ENCODE measurements at places on chromosomes 1 and 21.

DNA sequence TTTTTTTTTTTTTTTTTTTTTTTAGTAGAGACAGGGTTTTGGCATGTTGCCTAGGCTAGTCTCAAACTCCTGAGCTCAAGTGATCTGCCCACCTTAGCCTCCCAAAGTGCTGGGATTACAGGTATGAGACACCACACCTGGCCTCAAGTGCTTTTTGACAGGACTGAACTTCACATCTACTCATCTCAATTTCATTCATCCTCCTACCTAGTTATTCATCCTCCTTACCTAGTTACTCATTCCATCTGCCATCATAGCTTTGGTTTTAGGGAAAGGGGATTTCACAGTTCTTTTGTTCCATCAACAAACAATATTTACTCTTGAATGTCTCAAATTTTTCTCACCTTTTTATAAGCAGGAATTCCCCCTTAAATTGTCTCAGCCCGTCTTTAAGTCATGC, 38.6 kb upstream of the RALGPS2 start:
- no peak for DNase-seq

DNA sequence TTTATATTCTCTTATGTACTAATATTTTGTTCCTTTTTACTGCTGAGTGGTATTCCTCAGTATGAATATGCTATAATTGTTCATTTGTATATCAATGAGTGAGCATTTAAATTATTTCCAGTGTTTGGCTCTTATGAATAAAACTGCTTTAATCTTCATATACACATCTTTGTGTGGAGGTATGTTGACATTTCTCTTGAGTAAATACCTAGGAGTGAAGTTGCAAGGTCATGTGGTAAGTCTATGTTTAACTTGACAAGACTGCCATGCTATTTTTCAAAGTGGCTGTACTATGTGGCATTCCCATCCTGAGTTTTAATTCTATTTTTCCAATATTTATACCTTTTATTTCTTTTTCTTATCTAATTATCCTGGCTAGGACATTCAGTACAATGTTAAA, 124.2 kb downstream of the ADSS2 start:
- no peak for DNase-seq

DNA sequence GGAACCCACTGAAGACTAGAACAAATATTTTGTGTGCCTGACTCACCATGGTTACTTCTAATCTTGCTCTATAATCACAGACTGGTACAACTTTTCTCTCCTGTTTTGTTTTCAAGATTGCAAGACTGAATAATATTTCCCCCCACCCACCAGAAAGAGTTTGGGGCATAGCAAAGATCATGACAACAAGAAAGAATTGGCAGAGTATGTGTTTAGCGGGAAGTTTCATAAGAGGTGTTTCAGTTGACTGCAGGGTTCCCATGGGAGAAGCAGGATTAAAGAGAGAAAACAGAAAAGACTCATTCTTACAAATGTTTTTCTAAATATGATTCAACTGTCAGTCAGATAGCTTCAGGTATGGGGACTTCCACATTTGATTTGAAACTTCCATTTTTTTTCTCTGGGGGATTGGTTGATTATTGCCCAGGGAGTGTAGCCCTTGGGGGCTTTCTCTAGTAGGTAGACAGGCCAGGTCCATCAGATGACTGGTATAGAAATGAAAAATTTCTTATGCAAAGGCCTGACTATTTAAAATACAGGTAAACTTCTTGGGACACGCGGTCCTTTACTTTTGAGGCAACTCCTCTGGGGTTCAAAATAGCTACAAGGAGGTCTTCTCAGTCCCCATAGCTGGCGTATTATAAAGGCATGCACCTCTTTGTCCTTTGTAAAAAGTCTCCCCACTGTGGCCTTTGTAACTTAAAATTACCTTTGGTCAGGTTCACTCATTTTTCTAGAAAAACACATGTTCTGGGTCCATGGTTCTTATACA, 13.9 kb downstream of the OR14I1 start:
- DNase-seq = no peak

- no peak for DNase-seq
These were observed 241.1 kb downstream of the PDE4B start for GRCh38 chr1:66033781-66034180.

GRCh38 chr1:16147156-16147926, 8.5 kb downstream of the EPHA2 start:
- no peak for DNase-seq

DNA sequence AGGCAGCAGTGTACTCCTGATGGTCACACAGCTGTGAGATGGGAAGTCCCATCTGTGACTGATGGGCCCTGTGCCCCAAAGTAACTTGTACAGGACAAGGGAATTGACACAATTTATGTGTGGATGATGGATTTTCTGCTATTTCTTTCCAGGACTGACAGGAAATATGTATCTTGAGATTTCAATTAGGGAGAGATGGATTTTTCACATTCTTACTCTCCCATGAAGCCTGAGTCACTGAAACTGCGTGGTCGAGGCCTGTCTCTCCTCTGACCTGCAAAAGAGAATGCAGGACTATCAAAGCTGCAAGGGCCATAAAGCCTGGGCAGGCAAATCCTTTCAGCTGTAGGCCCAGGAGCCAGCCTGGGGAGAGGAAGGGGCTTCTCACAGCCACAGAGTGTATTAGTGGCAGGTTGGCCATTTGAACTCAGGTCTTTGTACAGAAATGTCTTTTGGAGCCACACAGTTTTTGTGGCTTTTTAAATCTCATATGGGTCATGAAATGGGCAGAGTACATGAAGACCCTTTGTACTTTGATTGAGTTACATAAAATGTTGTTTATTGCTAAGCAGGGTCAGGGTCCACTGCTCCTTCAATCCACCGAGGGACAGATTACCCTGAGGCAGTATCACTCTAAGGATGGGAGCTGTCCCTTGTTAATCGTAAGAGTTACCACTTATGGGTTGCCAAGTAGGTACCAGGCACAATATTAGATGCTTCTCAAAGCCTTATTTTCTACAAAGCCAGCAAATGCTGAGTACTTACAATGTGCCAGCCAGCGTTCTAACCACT, 14.8 kb downstream of the ALX3 start:
- DNase-seq = no peak

GRCh38 chr1:197620714-197621163, 154.5 kb downstream of the DENND1B start:
- no peak for DNase-seq

GRCh38 chr1:186915555-186915954, 86.8 kb downstream of the PLA2G4A start:
- DNase-seq = no peak

- DNase-seq = peak; percentile 68
These were observed 29.4 kb downstream of the ALG14 start for GRCh38 chr1:95043141-95043980.

- no peak for DNase-seq
These were observed 12.3 kb downstream of the CHIT1 start for GRCh38 chr1:203217139-203217655.

- no peak for DNase-seq
These were observed 3.9 kb downstream of the CLDN19 start for GRCh38 chr1:42736152-42736551.

- DNase-seq = no peak
These were observed 278.0 kb downstream of the HLX start for GRCh38 chr1:221157026-221157761.

GRCh38 chr1:247180581-247180980, 8.8 kb upstream of the ZNF124 start:
- DNase-seq = no peak

GRCh38 chr1:83999316-83999819, 436 bp upstream of the TTLL7 start:
- DNase-seq = peak; percentile 2

GRCh38 chr1:77776007-77776700, 3.3 kb upstream of the MIGA1 start:
- DNase-seq = no peak

GRCh38 chr1:27863538-27863915, 8.8 kb upstream of the THEMIS2 start:
- no peak for DNase-seq

- DNase-seq = no peak
These were observed 325.0 kb upstream of the ESRRG start for GRCh38 chr1:217048104-217048707.
